Sigmoid colon (tissue), 7 donors: ENCODE measurements at places on chromosomes 13 and 19.
A peak's percentile ranks its signal among the peaks of the same experiment; 100 is the strongest.

- DNase-seq: no peak
These were observed 1.1 kb downstream of the ZBTB45 start for GRCh38 chr19:58518256-58519086.

GRCh38 chr19:46748325-46749109, 2.3 kb upstream of the STRN4 start:
- DNase-seq: no peak

GRCh38 chr19:10209315-10209714, 14.6 kb upstream of the DNMT1 start:
- DNase-seq: no peak

GRCh38 chr19:33194886-33195644, 935 bp downstream of the LRP3 start:
- DNase-seq: no peak

- DNase-seq: peak; percentile 68
These were observed 1.2 kb upstream of the CHMP2A start for GRCh38 chr19:58555920-58556621.
